MM.1S (cell line): ENCODE measurements at places on chromosomes 5 and 9.
A peak's percentile ranks its signal among the peaks of the same experiment; 100 is the strongest.

GRCh38 chr5:147576646-147577535 lies 67.0 kb upstream of the DPYSL3 start:
- DNase-seq, result peak; percentile 66
- H3K36me3 ChIP-seq, result no peaks in the 10 kb centered on the region
- no peaks in the 10 kb centered on the region for H3K27me3 ChIP-seq
- no peaks in the 10 kb centered on the region for H3K4me1 ChIP-seq
- H3K4me3 ChIP-seq, result no peak overlapping the region

GRCh38 chr9:16688814-16689213 lies 181.7 kb downstream of the BNC2 start:
- H3K4me3 ChIP-seq, result no peak overlapping the region
- H3K36me3 ChIP-seq, result no peaks in the 10 kb centered on the region
- no peaks in the 10 kb centered on the region for H3K27me3 ChIP-seq
- no peak overlapping the region for H3K27ac ChIP-seq
- no peak for DNase-seq
- no peaks in the 10 kb centered on the region for H3K4me1 ChIP-seq

GRCh38 chr5:149543361-149544027 lies 7.7 kb downstream of the CSNK1A1 start:
- H3K27ac ChIP-seq, result no peak overlapping the region
- no peaks in the 10 kb centered on the region for H3K27me3 ChIP-seq
- H3K36me3 ChIP-seq, result no peaks in the 10 kb centered on the region; the same call in 1 of the 2 replicates
- no peak overlapping the region for H3K4me3 ChIP-seq
- peaks cover 4% of the 10 kb centered on the region; the same call in 1 of the 2 replicates for H3K4me1 ChIP-seq

GRCh38 chr9:130165579-130165978 lies 6.6 kb upstream of the NCS1 start:
- no peak overlapping the region for H3K27ac ChIP-seq
- no peaks in the 10 kb centered on the region for H3K36me3 ChIP-seq
- H3K4me3 ChIP-seq, result no peak overlapping the region

GRCh38 chr9:128276574-128277270 lies 646 bp downstream of the SWI5 start:
- no peak for DNase-seq
- peaks cover 5% of the 10 kb centered on the region; the same call in 1 of the 2 replicates for H3K4me1 ChIP-seq
- H3K27ac ChIP-seq, result no peak overlapping the region

DNA sequence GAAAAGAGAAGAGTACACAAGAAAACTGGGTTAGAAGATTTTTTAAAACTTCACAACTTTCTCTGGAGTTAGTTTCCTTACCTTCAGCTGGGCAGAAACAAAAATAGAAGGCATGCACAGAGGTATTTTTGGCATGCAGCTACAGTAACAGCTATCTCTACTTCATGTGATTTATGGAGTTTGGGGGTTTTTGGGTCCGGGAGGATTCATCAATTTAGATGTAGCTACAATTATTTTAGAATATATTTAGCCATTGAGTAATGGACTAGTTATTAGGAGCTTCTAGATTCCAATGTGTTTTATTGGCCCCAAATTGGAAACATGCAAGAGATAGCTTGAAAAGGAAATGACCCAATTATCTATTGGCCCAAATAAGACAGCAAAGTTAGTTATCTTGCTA lies 91.6 kb upstream of the TNFAIP8 start:
- peaks cover 15% of the 10 kb centered on the region for H3K4me1 ChIP-seq
- no peaks in the 10 kb centered on the region for H3K27me3 ChIP-seq
- no peak for DNase-seq
- H3K27ac ChIP-seq, result no peak overlapping the region
- H3K36me3 ChIP-seq, result no peaks in the 10 kb centered on the region
